NCI-H1694 (cell line): ENCODE measurements at places on chromosomes 2 and 18.
A peak's percentile ranks its signal among the peaks of the same experiment; 100 is the strongest.

GRCh38 chr2:171393487-171393886 lies 40.3 kb downstream of the METTL8 start:
- DNase-seq, result no peak

DNA sequence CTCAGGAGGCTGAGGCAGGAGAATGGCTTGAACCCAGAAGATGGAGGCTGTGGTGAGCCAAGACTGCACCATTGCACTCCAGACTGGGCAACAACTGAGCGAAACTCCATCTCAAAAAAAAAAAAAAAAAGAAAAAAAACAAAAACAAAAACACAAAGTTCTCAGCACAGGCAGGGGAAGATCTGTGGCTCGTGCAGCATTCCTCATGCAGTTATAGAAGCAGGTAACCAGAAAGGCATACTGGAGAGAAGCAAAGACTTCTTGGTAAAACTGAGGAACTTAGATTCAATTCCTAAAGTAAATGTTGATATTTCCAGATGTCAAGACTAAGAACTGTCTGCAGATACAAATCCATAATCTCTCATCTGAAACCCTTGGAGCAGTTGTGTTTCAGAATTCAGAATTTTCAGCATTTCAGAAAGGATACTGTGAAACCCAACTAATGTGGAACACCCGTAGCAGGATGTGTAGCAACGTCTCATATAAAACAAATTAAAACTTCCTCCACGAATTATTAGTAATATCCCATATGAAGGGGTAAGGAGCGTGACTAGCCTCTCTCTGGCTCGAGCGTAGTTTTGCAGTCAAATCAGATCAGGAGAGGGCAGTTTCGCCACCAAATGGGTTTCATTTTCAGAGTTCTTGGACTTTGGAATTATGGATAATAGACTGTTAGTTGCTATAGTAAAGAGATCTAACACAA lies 13.2 kb upstream of the SLC25A52 start:
- no peak for DNase-seq

GRCh38 chr18:48816554-48816953 lies 134.2 kb downstream of the SMAD7 start:
- no peak for DNase-seq

- no peak for DNase-seq
Observed at GRCh38 chr2:207107131-207107530, 58.6 kb downstream of the KLF7 start.

- DNase-seq, result no peak
Observed at GRCh38 chr2:43133708-43134570, 92.5 kb downstream of the ZFP36L2 start.

GRCh38 chr2:62265106-62265505 lies 69.2 kb downstream of the B3GNT2 start:
- no peak for DNase-seq

GRCh38 chr18:26863122-26863879 lies 2.2 kb downstream of the AQP4 start:
- DNase-seq, result peak; percentile 46

GRCh38 chr18:63559567-63560491 lies 17.7 kb downstream of the SERPINB12 start:
- DNase-seq, result no peak

- no peak for DNase-seq
Observed at GRCh38 chr2:172693529-172694455, 41.9 kb upstream of the RAPGEF4 start.

DNA sequence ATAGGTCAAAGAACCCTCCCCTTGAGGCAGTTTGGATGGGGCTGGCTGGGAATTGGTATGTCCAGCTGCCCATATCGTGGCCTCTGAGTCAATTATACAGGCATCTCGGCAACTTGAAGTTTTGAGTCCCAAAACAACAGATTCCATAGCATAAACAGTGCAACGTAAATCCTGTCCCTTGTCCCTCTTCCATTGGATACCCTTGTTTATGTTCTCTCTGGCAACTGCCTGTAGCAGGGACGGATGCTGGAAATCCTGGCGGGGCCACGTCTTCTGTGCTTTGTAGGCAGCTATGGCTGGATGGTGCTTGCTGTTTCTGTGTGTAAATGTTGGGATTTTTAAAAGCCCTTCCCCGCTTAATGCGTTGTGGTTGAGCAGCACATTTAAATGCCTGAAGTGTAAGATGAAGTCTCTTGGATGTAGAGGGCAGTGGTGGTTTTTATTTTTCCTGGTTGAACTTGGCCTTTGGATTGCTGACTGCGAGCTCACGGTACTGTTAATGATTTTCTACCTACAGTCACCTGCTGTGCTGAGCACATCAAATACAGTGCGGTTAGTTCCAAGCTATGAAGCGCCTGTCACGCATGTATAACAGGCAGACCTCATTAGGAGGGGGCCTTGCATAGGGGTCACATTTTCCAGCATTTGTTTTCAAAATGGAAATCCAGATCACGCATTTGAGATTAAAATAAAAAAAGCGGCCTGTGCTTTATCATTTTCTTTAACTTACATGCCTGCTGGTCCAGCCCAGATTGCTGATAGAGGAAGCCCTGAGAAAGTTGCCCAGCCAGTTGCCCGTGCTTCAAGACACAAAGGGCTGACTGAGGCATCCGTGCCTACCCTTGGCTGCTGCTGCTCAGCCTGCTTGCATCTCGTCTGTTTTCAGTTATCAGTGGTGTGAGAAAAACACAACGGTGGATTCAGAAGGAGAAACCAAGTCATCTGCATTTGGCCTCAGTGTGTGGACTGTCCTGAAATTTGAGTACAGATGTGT lies 84.7 kb downstream of the NEDD4L start:
- no peak for DNase-seq

DNA sequence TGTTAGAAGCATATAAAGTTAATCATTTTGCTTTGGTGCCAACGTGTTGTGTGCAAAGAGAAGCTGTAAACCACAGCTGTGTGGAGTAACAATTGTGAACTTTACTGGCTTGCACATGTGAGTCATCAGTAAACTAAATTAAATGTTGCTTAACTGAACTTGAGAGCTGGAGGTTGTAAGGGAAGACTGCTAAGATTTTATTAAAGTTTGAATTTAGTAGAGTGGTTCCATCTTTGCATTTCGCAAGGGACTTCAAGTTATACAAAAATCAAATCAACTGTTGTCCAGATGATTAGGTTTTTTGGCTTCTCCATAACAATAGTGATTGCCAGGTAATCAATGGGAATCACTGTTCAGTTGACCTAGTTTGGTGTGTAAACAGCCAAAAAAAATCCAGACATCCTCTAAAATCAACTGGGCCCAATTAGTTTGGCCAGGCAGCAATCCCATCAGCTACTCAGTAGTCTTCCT lies 247.4 kb downstream of the MYO3B start:
- DNase-seq, result peak; percentile 45
